ENCODE measurements at places on chromosomes 16 and 17. TPM values are rescaled to one million over a fixed set of nuclear protein-coding genes. Genes with fewer than 3 reads are reported as not detected.

DNA sequence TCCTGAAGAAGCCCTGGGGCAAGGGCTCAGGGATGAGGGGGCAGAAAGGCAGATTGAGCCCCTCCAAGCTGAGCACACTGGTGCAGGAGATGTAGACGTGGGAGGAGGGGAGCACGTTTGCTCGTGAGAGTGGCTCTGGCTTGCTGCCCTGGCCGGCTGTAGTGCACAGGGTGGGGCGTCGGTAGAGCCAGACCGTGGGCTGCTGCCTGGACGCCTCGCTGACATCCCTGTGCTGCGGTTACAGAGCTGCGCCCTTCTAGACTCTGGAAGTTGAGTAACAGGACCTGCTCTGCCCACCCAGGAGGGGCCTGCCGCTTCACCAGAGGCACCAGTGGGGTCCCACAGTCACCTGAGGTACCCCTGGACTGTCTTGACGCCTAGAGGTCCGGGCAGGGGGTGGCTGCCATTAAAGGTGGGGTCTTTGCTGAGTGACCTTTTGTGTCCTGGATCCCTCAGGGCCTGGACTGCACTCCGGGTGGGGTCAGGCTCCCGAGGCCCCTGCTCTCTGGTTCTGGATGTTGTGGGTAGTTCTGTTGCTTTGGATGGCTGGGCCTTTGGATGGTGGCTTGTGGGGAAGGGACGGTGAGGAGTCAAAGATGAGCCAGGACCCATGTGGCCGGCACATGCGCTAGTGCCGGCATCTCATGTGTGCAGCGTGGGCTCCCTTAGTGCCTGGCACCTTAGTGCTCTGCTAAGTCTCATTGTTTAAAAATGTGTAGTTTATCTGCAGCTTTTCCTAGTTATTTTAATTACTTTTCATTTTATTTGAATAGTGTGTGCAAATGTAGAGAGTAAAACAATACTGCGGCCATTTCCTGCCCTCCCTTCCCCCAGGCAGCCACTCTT lies 41.7 kb downstream of the PGS1 start:
- no peak for DNase-seq

GRCh38 chr17:81254955-81255717 lies 16.0 kb downstream of the NDUFAF8 start:
- peak; percentile 87 for DNase-seq

- DNase-seq, result no peak
Observed at GRCh38 chr17:11908711-11909146, 88.5 kb downstream of the ZNF18 start.

GRCh38 chr17:82384051-82384729 lies 12.6 kb downstream of the UTS2R start:
- DNase-seq, result no peak

The MYOCD gene
- total RNA-seq, result 9.4 TPM

DNA sequence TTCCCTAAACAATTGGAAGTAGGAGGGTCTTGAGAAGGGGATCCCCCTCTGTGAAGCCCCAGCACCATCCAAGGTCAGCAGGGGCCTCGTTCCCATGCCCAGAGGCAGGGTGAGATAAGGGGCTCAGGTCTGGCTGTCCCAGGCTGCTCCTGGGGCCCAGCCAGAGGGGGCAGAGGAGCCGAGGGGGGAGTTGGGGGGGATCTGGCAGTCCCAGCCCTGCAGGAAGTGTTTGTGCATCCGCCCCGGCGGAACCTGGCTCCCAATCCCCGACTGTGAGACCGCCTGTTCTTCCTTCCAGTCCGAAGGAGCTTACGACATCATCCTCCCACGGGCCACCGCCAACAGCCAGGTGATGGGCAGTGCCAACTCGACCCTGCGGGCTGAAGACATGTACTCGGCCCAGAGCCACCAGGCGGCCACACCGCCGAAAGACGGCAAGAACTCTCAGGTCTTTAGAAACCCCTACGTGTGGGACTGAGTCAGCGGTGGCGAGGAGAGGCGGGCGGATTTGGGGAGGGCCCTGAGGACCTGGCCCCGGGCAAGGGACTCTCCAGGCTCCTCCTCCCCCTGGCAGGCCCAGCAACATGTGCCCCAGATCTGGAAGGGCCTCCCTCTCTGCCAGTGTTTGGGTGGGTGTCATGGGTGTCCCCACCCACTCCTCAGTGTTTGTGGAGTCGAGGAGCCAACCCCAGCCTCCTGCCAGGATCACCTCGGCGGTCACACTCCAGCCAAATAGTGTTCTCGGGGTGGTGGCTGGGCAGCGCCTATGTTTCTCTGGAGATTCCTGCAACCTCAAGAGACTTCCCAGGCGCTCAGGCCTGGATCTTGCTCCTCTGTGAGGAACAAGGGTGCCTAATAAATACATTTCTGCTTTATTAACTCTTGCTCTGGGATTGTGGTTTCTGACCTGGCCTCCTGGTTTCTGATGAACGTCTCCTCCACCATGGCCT lies 14.9 kb downstream of the GPRC5C start:
- DNase-seq, result peak; percentile 40

- no peak for DNase-seq
Observed at GRCh38 chr16:81595629-81596292, 151.2 kb downstream of the CMIP start.

GRCh38 chr16:23324727-23325126 lies 22.6 kb downstream of the SCNN1B start:
- DNase-seq, result peak; percentile 93

DNA sequence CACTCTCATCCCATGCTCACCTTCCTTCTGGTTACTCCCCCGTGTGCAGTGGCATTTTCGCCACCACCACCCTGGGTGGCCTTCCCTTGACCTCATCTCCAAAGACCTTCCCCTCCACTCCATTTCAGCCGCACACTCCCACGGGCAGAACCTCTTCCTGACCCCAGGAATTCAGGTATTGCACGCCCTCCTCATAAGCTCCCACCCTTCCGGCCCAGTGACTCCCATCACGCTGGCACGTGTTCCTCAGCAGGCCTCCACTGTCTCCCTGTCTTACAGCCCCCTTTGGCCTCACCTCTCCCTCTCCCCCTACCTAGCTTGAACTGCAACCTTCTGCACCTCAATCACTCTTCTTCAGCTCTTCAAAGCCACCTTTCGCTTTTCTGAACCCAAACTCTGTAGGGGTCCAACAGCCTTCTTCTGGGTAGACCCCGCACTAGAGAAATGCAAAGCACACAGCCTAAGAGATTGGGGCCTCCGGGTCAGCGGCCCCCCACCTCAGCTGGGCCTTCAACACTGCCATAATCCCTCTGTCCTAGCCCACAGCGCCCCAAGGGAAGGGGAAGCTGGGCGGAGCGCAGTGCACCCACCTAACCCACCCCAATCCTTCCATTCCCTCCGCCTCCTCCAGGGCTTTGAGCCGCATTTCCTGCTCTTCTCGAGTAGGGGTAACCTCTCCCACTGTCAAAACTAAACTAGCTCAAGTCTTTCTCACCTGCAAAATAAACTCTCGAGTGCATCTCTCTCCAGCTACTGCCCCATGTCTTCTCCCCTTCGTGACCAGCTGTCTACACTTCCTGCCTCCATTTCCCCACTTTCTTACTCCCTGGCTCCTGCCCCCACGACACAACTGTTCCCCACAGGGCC lies 1.7 kb upstream of the TMEM97 start:
- DNase-seq, result no peak

- no peak for DNase-seq
Observed at GRCh38 chr16:6964679-6965078, 368.0 kb upstream of the RBFOX1 start.

DNA sequence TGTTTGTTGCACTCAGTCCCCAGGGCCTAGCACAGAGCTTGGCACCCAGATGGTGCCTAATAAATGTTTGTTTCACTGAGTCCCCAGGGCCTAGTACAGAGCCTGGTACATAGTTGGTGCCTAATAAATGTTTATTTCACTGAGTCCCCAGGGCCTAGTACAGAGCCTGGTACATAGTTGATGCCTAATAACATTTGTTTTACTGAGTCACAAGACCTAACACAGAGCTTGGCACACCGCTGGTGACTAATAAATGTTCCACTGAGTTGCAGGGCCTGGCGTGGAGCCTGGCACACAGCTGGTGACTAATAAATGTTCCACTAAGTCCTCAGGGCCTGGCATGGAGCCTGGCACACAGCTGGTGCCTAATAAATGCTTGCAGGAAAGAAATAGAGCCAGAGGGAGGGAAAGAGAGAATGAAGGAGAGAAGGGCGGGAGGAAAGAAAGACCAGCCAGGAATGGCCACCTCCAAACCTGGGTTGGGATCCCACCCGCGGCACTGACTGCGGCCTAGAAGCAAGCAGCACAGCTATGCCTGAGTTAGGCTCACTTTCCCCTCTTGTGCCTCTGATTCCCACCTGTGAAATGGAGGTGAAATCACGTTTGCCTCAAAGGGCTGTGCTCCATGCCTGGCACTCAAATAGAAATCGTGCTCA lies 7.5 kb downstream of the SLC5A11 start:
- DNase-seq, result no peak

The RFWD3 gene
- total RNA-seq, result 27.9 TPM

GRCh38 chr17:43418441-43419374 lies 19.9 kb downstream of the ARL4D start:
- DNase-seq, result no peak

Data from mucosa of descending colon (tissue), 3 donors.